ENCODE measurements at places on chromosomes 11 and 22. TPM values are rescaled to one million over a fixed set of nuclear protein-coding genes. Genes with fewer than 3 reads are reported as not detected.

DNA sequence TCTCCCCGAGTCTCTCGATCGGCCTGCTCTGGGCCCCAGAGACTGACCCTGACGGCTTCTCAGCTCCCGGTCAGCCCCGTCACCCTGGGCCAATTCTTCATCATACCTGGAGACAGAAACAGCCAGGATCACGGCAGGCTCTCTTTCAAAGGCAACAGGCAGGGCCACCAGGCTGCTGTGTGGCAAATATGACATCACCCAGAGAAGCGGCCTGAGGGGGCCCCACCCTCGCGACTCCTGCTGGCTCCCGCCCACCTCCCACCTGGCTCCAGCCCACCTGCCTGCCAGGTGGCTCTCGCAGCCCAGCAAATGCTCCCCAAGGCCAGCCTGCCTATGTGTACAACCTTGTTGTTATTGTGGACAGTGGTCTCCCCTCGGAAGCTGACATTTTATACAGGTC is 24.9 kb upstream of the PACSIN2 start:
- H3K4me3 ChIP-seq, result no peak overlapping the region
- H3K4me1 ChIP-seq, result peaks cover 15% of the 10 kb centered on the region
- no peaks in the 10 kb centered on the region for H3K36me3 ChIP-seq

GRCh38 chr11:369336-370018 is at the start of gene B4GALNT4:
Gene B4GALNT4 (plus strand): TSS chr11:369499. CDS start chr11:369804, 305 bp downstream.
- H3K27ac ChIP-seq, result no peak within 1 kb of the TSS
- no peak within 1 kb of the TSS for H3K4me3 ChIP-seq
- H3K36me3 ChIP-seq, result no peaks in the 10 kb centered on the region
- peaks cover 6% of the 10 kb centered on the region for H3K4me1 ChIP-seq
- no peaks in the 10 kb centered on the region for H3K27me3 ChIP-seq

GRCh38 chr11:32918427-32918826 is 25.8 kb downstream of the QSER1 start:
- DNase-seq, result no peak
- H3K27me3 ChIP-seq, result no peaks in the 10 kb centered on the region
- peaks cover 8% of the 10 kb centered on the region for H3K4me1 ChIP-seq

DNA sequence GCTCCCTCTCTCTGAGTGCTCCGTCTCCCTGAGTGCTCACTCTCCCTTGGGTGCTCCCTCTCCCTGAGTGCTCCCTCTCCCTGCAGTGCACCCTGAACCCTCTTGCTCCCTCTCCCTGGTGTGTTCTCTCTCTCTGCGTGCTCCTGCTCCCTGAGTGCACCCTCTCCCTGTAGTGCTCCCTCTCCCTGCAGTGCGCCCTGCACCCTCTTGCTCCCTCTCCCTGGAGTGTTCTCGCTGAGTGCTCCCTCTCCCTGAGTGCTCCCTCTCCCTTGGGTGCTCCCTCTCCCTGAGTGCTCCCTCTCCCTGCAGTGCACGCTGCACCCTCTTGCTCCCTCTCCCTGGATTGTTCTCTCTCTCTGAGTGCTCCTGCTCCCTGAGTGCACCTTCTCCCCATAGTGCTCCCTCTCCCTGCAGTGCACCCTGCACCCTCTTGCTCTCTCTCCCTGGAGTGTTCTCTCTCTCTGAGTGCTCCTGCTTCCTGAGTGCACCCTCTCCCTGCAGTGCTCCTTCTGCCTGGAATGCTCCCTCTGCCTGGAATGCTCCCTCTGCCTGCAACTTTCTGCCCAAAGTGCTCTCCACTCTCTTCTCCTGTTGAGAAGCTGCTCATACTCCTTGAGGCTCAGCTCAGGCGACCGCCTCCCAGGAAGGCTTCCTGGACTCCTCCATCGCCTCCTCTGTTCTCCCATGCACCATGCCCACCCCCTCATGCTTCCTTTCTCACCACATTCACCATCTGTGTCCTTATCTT is 48.4 kb upstream of the WNT7B start:
- H3K27me3 ChIP-seq, result no peaks in the 10 kb centered on the region
- DNase-seq, result peak; percentile 9
- H3K27ac ChIP-seq, result no peak overlapping the region
- H3K4me1 ChIP-seq, result peaks cover 19% of the 10 kb centered on the region

DTX4 gene
- total RNA-seq, result 9.6 TPM

RAB3IL1 gene
- 11.5 TPM for total RNA-seq

Data from body of pancreas (tissue), 4 donors.